Adrenal gland (tissue), 19 donors: ENCODE measurements at places on chromosomes 16 and 17. TPM values are rescaled to one million over a fixed set of nuclear protein-coding genes. Genes with fewer than 3 reads are reported as not detected.

MT1E gene
- polyA plus RNA-seq, result 541 TPM

- DNase-seq, result peak; percentile 59
These were observed 34.4 kb downstream of the WWP2 start for GRCh38 chr16:69796285-69797118.

GRCh38 chr17:46947216-46947615 lies 24.3 kb downstream of the GOSR2 start:
- no peak for DNase-seq

DNA sequence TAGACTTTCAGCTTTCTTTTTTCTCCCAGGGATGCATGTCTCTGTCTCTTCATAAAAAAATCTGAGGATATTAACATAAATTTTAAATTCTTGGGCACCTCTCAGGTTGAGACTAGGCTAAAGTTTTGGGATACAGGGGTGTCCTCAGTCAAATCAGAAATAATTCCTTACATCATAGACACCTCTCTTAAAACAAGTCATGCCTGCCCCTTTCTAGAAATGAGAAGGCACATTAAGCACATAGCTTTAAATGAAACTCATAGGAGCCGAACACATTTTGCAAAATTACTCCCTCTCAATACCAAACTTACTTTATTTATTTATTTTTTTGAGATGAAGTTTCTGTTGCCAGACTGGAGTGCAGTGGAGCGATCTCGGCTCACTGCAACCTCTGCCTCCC lies 67.3 kb upstream of the BCAR1 start:
- no peak for DNase-seq

DNA sequence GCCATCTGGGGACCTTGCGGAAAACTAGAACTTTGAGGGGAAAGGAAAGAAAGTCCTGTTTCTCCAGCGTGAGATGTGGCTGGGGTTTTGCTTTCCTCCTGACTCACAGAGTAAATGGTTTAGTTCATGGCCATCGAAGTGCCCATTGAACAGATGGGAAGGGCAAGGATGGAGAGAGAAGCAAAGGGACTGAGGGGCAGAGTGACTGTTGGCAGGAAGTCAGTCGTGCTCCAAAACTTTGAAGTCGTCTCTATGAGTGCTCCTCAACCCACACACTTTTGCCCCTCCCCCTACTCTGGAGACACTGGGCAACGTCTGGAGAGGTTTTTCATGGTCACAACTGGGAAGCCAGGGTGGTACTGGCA lies 476.9 kb downstream of the SLC39A11 start:
- DNase-seq, result no peak

- no peak for DNase-seq
These were observed 18.9 kb downstream of the TMEM132E start for GRCh38 chr17:34598161-34598776.

GRCh38 chr17:21425736-21426135 lies 49.6 kb downstream of the KCNJ12 start:
- DNase-seq, result peak; percentile 15

GRCh38 chr17:2929881-2930533 lies 133.4 kb downstream of the OR1D5 start:
- DNase-seq, result peak; percentile 33

GRCh38 chr16:3088450-3088849 lies 10.6 kb downstream of the ZSCAN10 start:
- no peak for DNase-seq

DNA sequence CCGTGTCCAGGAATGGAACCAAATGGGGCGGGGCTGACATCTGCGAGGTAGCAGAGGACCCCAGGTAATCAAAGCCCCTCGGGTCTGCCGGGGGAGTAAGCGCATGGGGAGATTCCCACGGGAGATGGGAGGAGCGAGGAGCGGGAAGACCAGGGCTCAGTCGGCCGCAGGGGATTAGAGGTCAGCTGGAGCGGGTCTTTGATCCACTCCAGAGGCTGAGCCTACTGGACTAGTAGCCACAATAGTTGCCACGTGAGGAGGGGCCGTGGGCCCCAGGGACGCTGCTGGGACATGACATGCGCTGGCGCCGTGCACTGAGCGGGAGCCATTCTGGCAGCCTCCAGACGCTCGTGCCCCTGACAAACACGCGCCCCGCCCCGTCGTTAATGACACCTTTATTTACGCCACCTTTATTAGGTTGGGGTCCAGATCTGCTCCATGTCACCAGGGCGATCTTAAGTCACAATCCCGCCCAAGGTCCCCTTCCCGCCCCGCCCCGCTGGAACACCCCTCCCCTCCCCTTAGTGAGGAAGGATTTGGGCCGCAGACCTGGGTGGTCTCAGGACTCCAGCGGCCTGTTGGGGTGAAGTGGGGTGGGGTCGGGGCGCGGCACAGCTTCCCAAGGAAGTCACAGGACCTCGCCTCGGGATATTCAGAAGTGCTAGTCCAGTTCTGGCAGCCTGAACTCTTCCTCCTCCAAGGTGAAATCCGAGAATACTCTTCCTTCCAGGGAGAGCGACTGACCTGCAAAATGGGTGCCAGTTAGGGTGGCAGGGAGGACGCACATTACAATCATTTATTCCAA lies 15.0 kb downstream of the PPY start:
- no peak for DNase-seq

TBC1D3E gene
- 0.16 TPM for polyA plus RNA-seq

NT5M gene
- polyA plus RNA-seq, result 3.7 TPM

DNA sequence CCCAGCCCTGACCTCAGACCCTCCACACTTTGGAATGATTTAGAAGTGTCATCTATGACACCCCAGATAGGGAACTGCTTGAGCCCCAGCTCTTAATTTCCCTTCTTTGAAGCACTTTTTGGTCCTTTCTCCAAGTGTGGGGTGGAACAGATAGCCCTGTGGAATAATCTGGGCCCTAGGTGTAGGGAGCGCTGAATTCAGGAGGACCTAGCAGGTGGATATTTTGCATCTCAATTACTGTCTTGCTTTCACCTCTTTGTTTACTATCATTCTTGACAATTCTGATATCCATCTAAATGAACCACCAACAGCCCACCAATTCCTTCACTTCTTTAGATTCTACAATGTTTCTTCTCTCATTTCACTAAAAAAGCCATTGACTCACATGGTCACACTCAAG lies 850.4 kb downstream of the KCNJ2 start:
- no peak for DNase-seq

LHX1 gene
- not detected for polyA plus RNA-seq

- peak; percentile 14 for DNase-seq
These were observed 13.6 kb upstream of the DNASE1 start for GRCh38 chr16:3640632-3641501.

ZNF597 gene
- polyA plus RNA-seq, result 2.9 TPM

- DNase-seq, result no peak
These were observed 540.6 kb upstream of the SOX9 start for GRCh38 chr17:71580220-71580619.

CACNG1 gene
- polyA plus RNA-seq, result 0.97 TPM

ZNF423 gene
- 4.9 TPM for polyA plus RNA-seq

DNA sequence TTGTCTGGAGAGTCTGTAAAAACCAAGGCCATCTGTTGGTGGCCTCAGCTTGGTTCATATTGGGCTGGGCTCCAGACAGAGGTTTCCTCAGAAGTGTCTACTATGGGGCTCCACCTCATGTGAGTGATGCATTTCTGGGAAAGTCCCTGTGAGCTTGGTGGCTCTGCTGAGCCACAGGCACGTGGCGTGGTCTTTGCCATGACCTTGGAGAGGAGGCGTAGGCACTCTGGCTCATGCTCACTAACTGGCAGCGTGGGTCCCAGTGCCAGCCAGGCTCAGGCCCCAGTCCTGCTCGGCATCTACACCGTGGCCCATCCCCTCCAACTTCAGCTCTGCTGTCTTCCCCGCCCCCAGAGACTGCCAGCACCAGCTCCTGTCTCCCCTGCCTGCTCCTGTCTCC lies 10.7 kb upstream of the SMTNL2 start:
- peak; percentile 90 for DNase-seq

- peak; percentile 86 for DNase-seq
These were observed 16.3 kb downstream of the MYL4 start for GRCh38 chr17:47225436-47225858.

DNA sequence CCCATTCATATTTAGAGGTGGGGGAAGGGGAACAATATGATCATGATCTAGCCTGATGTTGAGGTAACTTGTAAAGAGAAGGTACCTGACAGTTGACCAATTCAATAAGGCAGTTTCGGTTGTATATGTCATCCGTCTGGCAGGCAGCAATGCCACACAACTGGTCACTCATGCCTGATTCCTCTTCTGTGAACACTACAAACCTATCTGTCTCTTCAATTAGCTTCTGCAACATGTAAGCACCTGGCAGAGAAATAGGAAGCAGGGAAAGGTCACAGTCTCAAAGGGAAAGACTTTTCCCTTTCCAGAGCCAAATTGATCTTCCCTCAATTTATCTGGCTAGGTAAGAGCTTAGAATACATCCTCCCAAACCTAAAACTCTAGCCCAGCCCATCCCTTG lies 10.2 kb upstream of the RSKR start:
- DNase-seq, result no peak

DNA sequence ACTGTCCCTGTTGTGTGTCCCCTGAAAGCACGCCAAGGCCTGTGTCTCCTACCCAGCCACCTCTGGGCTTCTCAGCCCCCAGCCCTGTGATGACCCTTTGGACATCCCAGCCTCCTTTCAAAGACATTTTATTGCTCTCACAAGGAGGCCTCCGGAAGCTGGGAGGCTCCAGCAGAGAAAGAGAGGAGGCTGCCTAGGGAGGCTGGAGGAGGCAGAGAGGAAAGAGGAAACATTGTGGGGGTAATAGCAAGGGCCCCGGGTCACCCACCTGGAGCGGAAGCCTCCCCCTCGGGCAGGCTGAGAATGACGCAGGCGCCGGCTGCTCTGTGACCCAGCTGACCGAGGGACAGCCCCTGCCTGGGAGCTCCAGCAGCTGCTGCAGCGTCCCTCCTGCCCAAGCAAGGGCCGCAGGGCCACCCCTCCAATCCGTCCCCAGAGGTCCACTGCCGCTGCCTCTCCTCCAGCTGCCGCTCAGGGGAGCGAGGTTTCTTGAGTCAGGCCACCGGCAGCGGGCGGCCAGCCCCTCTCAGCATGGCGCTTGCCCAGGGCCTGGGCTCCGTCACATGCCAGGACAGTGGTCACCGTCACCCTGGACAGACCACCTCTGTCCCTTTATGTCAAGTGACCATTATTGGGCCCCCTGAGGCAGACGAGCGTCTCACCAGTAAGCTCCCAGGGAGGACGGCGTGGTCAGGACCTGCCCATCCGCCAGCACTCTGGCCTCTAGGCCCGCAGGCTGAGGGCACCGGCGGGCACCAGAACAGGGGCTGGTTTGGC lies 29.3 kb downstream of the ACTG1 start:
- DNase-seq, result no peak

GRCh38 chr17:57732062-57732461 lies 13.0 kb downstream of the CCDC182 start:
- DNase-seq, result peak; percentile 62

DNA sequence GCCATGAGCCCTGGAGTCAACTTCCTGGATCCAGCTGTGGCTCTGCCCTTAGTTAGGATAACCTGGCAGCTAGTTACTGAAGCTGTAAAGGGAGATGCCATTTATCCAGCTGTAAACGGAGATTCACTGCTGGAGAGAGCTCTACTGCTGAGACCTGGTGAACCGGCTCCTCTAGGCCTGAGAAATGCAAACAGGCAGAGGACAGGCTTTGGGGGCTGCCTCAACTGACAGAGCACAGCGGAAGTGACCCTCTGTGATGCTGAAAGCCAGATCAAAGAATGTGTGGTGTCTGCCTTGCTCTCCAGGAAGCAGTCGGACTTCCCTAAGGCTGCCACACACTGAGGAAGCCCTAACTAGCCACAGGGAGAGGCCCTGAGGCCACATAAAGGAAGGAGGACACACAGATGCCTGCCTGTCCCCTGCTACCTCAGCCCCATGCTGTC lies 21.9 kb upstream of the GPRC5C start:
- DNase-seq, result no peak

GRCh38 chr16:17729820-17730219 lies 259.1 kb upstream of the XYLT1 start:
- DNase-seq, result no peak

DNA sequence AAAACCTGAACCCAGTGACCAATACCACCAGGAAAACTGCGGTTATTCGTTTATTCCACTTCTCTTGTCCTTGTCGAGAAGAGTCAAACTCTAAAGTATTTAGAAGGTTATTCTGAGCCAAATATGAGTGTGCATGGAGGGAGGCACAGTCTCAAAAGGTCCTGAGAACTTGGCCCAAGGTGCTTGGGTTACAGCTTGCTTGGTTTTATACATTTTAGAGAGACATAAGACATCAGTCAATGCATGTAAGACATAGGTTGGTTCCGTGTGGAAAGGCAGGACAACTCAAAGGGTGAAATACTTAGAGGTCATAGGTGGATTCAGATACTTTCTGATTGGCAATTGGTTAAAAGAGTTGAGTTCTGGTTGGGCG lies 681 bp upstream of the TRAP1 start:
- no peak for DNase-seq

- DNase-seq, result peak; percentile 78
These were observed at the start of gene THRA for GRCh38 chr17:40062329-40063186. Gene THRA (plus strand): TSS chr17:40062965. CDS start chr17:40074489, 11,524 bp downstream.

DNA sequence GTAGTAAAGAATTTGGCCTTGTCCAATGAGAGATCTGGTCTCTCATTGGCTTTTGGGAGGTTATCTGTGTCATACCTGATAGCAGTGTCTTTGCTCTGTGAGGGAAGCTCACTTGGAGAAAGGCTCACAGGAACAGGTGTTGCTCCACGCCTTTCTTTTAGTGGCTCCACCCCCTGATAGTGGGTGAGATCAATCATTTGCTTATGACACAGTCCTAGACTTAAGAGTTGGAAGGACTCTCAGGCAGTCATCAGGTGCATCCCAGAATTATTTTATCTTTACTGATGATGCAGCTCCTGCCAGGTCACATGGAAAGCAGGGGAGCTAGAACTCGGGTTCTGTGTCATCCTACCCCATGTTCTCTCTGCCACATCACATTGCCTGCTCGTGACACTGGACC lies 59.3 kb downstream of the CENPV start:
- no peak for DNase-seq

GRCh38 chr17:75514919-75515495 lies 330 bp downstream of the CASKIN2 start:
- peak; percentile 56 for DNase-seq

DNA sequence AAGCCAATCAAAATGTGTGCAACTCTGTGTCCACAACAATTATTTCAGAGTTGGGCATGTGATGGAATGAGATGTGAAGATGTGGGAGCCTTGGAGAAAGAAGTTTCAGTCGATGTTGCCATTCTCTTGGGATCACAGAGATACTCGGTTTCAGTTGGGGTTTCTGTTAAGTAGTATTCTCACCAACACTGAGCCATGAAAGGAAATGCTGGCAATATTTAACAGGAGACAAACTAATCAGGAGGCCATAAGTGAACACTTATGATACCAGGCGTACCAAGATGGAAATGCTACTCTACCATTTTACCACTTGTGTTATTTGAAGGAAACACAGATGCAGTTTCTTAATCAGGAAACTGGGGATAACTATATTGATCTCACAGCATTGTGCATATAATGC lies 53.3 kb upstream of the NUDT7 start:
- no peak for DNase-seq

GRCh38 chr16:5015887-5016286 lies 17.8 kb downstream of the NAGPA start:
- no peak for DNase-seq

P2RX5 gene
- 0.88 TPM for polyA plus RNA-seq

- no peak for DNase-seq
These were observed 7.0 kb upstream of the ODF4 start for GRCh38 chr17:8332688-8333087.

GRCh38 chr17:81958633-81959342 lies 2.2 kb downstream of the NOTUM start:
- no peak for DNase-seq
